Progenitor cell of endocrine pancreas (in vitro differentiated cells): ENCODE measurements at places on chromosomes 2 and 18.

GRCh38 chr2:44680424-44680971 is 261.0 kb upstream of the SIX3 start:
- no peak for DNase-seq

- DNase-seq = no peak
Measured at GRCh38 chr2:29053670-29054400, 20.5 kb downstream of the PCARE start.

DNA sequence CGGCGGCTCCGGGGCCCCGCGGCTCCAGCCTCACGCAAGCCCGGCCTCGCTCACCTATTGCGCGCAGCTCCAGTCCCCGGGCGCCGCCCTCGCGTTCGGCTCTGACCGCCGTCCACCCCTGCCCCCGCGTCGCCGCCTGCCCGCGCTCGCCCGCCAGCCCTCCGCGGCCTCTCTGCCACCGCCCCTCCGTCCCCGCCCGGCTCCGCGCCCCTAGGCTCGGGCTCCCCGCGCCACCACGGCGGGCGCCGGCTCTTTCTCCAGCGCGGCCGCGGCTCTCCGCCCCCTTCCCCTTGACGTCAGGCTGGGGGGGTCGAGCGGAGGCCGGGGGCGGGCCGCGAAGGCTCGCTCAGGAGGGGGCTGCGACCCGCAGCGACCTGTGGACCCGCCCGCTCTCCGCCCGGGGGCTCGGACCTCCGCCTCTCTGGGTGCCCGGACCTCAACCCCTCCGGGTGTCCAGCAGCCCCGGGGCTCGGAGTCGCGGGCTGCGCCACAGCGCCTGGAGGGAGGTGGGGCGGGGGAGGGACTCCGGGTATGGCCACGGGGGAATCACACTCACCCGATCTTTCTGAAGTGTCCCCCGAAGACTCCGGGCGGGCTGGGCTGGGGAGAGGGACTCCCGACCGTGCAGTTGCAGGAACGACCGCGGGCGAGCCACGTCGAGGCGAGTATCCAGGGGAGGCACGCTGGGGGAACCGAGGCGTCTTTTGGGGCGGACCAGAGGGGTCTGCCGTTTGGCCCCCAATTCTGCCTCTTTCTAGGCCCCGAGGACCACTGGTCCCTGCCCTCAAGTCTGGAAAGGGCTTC is at the start of gene SEMA4C:
TSS of gene SEMA4C (minus strand) at position 259 of the 804 bp plus-strand sequence. CDS start 2,194 bp downstream, outside the sequence.
- DNase-seq = peak; percentile 48

- no peak for DNase-seq
Measured at GRCh38 chr18:56545464-56545863, 92.9 kb downstream of the TXNL1 start.

GRCh38 chr2:2861666-2862240 is 515.9 kb downstream of the EIPR1 start:
- DNase-seq = no peak
